ENCODE measurements at places on chromosomes 2 and 18.

- peak; percentile 47 for DNase-seq
Measured at GRCh38 chr18:55419132-55419946, 168.7 kb downstream of the TCF4 start.

GRCh38 chr2:172914341-172915008, 161.2 kb upstream of the MAP3K20 start:
- DNase-seq: no peak

GRCh38 chr2:55330541-55331297, 61.7 kb upstream of the MTIF2 start:
- no peak for DNase-seq

DNA sequence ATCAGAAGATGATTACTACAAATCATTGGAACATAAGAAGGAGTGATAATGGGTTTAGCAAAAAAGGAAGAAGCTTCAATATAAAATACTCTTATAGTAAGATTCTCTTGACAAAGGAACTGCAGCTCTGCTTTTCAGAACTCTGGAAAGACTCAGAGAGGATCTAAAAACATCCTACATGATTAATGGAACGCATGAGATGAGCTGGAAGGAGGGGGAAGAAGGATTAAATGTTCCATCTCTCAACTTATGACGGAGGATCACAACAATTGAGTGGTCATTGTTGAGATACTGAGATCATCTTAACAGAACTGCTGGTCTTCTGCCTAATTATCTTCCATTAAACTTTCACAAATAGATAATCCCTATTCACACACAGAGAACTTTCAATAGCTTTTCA, 267.5 kb upstream of the SLC8A1 start:
- no peak for DNase-seq

DNA sequence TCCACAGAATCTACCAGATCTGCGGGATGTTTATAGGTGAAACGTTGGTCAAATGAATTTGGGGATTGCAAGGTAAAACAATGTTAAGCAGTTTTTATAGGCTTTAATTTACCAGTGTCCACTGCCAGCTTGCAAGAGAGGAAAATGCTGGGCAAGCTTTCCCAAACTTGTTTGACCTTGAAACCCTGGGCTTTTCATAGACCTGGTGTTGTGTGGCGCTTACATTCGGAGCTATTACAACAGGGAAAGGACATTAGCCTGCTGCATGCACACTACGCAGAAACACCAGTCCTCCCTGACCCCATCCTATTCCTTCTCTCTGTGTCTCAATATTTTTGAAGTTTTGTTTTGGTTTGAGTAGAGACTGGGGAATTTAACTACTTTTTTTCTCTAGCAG, 59.6 kb upstream of the AGPS start:
- no peak for DNase-seq

DNA sequence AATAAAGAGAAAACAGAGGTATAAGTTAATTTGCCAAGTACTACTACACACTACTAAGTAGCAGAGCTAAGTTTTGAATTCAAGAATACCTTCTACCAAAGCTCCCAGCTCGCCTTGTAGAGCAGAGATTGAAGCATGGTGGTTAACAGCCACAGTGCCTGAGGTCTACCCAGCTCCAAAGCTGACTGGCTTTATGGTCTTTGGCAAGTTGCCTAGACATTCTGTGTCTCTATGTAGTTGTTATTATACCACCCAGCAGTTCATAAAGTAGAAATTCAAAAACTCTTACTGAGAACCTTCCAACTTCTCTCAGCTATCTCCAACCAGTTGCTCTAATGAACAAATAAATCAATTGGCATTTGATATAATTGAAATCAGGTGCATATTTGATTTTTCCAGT, 87.8 kb downstream of the PDE11A start:
- DNase-seq: peak; percentile 3

Data from fibroblast of pulmonary artery (primary cell).